Bone marrow (tissue), 2 donors: ENCODE measurements at places on chromosomes 5 and 9.

DNA sequence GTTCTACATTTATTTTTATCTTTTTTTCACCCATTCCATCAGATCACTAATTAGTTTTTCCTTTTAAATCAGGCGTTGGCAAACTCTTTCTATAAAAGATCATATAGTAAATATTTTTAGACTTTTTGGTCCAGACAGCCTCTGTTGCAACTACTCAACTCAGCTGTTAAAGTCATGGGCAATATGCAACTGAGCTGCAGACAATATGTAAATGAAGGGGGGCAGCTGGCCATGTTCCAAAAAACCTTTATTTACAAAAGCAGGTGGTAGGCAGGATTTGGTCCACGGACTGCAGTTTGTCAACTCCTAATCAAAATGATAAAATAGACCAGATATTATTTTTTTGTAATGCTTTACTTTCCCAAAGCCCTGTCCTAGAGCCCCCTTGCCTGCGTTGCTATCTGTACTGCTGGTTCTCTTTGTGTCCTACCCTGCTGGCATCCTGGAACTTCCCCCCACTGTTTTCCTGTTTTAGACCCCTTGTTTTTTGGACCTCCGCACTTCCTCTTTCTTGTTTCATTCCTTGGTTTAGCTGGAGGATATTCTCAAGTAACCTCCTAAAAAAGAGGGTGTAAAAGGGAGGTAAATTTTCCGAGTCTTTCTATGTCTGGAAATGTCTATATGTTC lies 24.7 kb upstream of the TNFSF8 start:
- DNase-seq, result peak; percentile 29

GRCh38 chr9:88236511-88237478 lies 98.5 kb upstream of the SPATA31C2 start:
- no peak for DNase-seq

DNA sequence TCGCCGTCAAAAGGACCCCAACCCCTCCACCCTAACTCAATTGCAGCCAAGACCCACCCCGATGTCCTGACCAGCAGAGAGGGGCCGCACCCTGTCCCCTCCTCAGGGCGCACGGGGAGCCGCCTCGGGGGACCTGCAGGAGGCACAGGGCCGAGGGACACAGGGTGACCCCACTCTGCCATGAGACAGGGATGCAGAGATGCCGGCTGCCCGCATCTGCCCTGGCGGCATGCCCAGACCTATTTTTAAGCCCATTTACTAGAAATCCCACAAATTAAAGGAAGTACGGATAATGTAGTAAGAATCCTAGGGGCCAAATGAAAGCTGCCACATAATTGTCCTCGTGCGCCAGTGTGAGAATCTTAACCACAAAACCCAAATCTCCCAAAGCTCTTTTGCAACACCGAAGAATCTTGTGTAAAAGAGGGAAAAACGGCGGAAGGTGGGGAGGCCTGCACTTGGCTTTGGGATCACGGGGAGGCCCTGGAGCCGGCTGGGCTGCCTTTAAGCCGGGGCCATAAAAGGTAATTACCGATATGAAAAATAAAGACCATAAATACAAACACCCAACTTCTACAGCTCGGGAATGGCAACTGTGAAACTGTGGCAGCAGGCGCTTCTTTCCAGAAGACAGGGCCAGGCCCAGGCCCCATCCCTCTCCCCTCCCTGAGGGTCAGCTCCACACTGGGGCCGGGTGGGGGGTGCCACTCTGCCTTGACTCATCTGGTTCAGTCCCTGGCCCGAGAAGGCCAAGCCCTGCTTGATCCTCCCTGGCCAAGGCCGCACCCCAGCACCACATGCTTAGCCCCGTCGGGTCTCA lies 35.0 kb downstream of the NACC2 start:
- DNase-seq, result no peak

- DNase-seq, result no peak
Observed at GRCh38 chr5:180596115-180596667, 4.9 kb upstream of the SCGB3A1 start.

DNA sequence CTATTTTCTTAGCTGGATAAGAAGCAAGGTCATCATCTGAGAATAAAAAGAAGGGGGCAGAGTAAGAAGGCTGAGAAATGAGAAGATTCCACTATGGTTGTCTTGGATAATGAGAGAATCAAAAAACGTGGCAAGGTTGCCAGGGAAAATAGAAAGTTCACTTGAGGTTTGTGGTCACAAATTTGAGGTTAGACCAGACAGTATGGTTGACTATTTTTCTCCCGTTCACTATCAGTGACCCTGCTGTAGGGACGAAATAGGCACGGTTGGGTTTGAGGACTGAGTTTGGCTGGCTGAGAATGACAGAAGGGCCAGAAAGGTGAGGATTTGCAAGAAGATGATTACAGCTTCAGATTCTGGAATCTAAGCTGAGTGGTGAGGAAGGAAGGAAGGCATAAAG lies 266.0 kb upstream of the ZNF462 start:
- no peak for DNase-seq

DNA sequence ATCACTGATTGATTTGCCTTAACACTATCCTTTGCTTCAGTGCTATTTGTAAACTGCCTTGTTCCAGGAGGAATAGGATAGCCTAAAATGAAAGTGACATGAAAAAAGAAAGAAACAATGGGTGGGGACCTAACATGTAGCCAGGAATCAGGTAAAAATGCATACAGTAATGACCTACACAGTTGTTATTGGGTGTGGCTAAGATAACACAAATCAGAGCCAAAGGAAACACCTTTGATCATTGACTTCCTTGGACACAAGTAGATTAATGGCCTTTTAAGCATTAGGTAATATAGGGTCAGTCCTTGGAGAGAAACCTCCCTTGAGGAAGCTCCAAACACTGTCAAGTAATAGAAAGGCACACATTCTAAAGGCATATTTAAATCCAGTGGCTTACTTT lies 220.4 kb downstream of the TRPM3 start:
- no peak for DNase-seq

- no peak for DNase-seq
Observed at GRCh38 chr5:154356020-154356655, 89.7 kb upstream of the SAP30L start.

- DNase-seq, result peak; percentile 5
Observed at GRCh38 chr5:39713250-39713916, 288.6 kb upstream of the DAB2 start.

GRCh38 chr5:125679522-125679921 lies 743.7 kb upstream of the GRAMD2B start:
- no peak for DNase-seq

DNA sequence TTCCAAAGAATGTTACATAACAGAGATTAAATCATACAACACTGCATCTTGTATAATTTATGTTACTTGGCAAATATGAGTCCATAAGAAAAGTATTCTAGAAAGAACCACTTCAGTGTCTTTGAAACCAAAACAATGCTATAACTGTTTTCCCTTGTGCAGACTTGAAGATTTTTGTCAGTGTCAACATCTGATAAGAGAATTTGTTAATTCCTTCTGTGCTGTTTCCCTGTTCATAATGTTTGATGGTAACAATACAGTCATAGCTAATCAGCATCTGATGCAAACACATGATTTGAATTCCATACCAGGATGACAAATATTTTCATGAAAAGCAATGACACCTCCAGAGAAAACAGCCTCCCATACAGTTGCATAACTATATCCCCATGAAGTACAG lies 306.8 kb downstream of the SEMA5A start:
- DNase-seq, result no peak

DNA sequence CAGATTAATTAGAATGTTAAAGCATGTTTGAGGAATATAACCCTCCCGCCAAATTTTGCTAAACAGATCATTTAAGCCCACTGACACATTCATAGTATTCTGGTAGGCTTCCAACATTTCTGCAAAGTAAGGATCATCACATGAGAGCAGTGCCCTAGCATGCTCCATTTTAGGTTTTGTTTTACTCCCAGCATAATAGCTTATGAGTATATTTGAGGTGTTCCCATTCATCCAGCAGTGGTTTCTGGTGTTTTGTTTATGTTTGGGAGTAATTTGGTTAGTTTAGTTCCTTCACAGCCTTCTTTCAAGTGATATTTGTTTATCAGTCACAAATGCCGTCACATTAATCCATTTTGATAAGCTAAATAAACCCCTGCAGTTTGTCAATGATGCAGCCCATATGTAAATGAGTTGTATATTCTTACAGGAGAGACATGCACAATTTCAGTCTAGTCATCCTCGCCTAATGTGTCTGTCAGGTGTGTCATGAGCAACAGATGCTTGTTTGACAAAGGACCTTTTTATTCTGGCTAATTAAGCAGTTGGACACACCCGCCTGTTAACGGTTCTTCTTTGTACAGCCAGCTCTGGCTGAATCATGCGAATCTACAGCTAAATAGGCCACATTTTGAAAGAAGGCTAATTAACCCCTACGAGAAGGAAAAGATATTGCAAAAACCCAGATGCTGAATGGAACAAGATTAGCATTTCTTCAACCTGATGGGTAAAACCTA lies 124.4 kb downstream of the RFX3 start:
- no peak for DNase-seq

- no peak for DNase-seq
Observed at GRCh38 chr5:6013506-6013905, 364.8 kb downstream of the MED10 start.

- DNase-seq, result no peak
Observed at GRCh38 chr9:120151806-120152205, 428.2 kb downstream of the CDK5RAP2 start.

DNA sequence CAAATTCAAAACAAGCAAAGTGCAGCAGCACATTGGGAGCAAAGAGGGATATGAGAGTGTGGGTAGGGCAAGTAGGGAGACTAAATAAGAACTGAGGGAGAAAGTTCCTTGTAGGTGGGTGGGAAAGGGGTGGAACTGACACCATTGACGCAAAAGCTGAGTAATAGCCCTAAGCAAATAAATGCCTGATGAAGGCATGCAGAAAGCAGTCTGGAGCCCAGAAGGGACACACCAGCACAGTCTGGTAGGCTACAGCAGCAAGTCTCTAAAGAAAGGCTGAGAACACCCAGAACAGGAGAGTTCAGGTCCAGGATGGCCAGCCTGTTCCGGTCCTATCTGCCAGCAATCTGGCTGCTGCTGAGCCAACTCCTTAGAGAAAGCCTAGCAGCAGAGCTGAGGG lies at the start of gene INSL4:
INSL4 (plus strand) TSS at position 208 of the 400 bp plus-strand sequence; CDS start at position 313, 105 bp downstream.
- no peak for DNase-seq

DNA sequence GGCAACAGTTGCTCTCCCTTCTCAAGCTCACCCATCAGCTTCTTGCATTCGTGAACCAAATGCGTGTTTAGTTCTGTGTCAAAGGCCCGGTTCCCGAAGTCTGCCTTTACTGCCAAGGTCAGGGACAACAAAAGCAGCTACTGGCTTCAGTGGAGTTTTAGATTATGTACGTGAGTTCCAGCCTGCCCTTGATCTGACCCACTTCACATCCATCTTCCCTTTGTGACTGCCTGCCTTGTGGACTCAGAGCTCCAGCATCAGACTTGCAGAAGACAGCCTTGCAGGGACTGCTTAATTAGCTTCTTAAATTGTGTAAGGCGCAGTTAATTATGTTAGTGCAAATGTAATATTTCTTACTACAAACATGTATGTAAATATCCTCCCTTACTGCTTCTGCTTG lies 774.7 kb upstream of the EDIL3 start:
- no peak for DNase-seq
